ENCODE measurements at places on chromosomes 3 and 15.

DNA sequence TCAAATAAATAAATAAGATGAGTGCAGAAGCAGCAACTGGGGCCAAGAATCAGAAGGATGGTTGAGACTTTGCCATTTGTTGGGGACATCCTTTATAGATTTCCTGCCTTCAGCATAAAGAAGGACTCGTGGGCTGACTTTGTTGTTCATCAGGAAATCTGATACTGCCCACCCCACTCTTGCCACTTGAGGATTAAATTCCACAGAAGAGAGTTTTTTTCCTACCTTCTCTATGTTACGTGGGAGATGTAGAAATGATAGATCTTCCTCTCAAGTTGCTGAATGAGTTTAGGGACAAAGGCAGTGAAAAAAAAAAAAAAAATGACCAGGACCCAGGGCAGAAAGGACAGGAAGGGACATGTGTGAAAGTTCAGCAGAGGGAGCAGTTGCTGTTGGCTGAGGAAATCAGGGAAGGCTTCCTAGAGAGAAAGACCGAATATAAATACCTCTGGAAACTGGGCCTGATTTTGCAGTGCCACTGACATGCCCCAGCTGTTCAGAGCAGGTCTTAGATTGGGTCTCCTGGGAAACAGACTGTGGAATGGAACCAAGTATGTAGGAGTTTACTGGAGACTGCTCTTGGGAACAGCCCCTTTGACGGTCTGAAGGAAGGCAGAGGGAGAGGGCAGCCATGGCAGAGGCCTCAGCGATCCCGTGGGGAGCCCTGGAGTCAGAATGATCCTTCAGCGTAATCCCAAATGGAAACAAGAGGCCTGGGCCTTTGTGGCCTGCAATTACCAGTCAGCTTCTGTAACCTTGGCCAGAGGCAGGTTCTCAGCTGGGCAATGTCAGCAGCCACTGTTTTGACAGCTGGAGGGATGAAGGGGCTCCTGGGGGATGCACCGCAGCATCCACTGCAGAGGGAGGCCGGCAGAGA, 50.9 kb downstream of the C3orf20 start:
- peak; percentile 84 for ATAC-seq

GRCh38 chr3:32480604-32481003, 22.0 kb downstream of the CMTM6 start:
- ATAC-seq = peak; percentile 28

- ATAC-seq = no peak
These were observed 83.7 kb downstream of the ARNT2 start for GRCh38 chr15:80487839-80488390.

GRCh38 chr3:122918576-122919290, 108.8 kb downstream of the SEMA5B start:
- no peak for ATAC-seq

DNA sequence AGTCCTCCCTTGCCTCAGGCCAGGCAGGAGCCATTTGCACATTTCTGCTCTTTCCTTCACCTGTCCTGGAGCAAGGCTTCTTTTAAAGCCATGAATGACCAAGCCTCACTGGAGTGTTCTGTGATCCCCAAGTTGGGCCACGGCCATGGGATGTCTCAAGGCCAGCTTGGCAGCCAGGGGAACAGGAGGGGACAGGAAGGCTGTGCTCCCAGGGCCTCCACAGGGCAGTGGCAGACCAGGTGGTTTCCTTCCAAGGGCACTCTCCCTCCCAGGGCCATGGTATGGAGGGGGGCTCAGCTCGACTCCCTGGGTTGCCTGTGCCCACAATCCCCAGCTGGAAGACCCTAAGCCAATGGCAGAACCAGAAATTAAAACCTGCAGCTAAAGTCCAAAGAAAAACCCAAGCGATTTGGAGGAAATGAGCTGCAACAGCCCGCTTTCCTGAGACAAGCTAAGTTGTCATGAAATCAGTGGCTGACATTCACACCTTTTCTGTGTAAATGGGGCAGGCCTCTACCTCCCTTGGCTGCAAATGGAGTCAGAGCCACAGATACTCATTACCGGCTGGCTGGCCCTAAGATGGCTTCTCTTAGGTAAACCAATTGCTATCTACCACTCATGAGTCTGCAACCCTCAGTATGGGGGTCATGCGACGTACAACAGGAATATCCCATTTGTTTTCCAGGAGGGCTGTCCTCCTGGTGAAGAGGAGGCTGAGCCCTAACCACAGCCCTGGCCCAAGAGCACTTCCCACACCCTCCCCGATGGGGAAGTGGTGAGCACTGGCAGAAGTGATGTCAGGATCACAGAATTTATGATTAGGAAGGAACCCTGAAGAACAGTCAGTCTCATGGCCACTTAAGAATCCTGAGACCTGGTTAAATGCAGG, 83.3 kb downstream of the SNRK start:
- ATAC-seq = no peak

- ATAC-seq = peak; percentile 68
These were observed 92.7 kb downstream of the MYLK start for GRCh38 chr3:123791417-123791816.

Data from gastroesophageal sphincter (tissue), 4 donors.